Kidney (tissue), 22 donors: ENCODE measurements at places on chromosomes 7 and 10. TPM values are rescaled to one million over a fixed set of nuclear protein-coding genes. Genes with fewer than 3 reads are reported as not detected.

GRCh38 chr7:106731646-106732444, 70.9 kb upstream of the CCDC71L start:
- H3K27me3 ChIP-seq = no peaks in the 10 kb centered on the region
- no peak for DNase-seq
- H3K4me3 ChIP-seq = no peak overlapping the region
- H3K27ac ChIP-seq = no peak overlapping the region
- no peaks in the 10 kb centered on the region for H3K36me3 ChIP-seq

NUB1 gene
- 51.8 TPM for total RNA-seq

DNA sequence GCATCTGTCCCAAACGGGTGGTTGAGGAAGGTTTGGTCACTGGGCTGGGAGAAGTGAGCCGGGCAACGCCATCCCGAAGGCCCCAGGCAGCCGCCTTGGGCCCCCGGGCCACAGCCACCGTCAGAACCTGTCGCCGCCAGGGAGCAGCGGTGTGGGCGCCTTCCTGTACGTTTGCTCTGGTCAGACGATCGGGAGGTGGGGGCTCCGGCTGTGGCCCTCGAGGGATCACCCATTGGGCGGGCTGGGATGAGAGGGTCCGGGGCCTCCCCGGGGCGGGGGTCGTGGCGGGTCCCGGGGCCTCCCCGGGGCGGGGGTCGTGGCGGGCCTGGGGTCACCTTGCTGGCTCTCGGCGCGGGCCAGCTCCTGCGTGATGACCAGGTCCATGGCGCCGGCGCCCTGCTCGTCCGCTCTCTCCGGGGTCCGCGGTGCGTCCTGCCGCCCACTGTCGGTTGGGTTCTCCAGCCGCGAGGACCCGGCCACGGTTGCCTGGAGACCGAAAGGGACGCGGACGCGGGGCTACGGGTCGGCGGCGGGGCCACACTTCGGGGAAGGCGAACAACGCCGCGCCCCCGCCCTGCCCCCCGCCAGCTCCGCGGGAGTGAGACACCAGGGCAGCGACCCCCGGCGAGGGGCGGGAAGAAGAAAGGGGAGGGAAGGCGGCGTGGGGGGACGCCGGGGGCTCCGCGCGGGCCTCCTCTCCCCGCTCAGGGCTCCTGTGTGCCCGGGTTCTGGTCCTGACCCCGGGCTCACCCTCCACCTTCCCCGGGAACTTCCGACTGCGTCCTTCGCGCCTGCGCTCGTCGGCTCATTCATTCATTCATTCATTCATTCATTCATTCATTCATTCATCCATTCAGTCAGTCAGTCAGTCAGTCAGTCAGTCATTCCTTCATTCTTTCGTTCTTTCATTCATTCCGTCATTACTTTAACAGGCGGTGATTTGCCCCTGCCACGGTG, at the start of gene CFAP46:
TSS of gene CFAP46 (minus strand) at position 470 of the 957 bp plus-strand sequence. CDS start at position 384, 86 bp downstream.
- no peaks in the 10 kb centered on the region for H3K27me3 ChIP-seq
- peak within 1 kb of the TSS; percentile 56 for H3K4me3 ChIP-seq
- H3K4me1 ChIP-seq = peaks cover 3% of the 10 kb centered on the region
- no peaks in the 10 kb centered on the region for H3K36me3 ChIP-seq
- peak; percentile 89 for DNase-seq
- H3K27ac ChIP-seq = no peak within 1 kb of the TSS

GRCh38 chr7:156836443-156836842, 56.5 kb downstream of the LMBR1 start:
- peaks cover 8% of the 10 kb centered on the region for H3K36me3 ChIP-seq
- no peak for DNase-seq
- H3K4me1 ChIP-seq = no peaks in the 10 kb centered on the region
- H3K27me3 ChIP-seq = no peaks in the 10 kb centered on the region
- no peak overlapping the region for H3K4me3 ChIP-seq

GRCh38 chr10:75971402-75972211, 540.2 kb downstream of the LRMDA start:
- no peak overlapping the region for H3K4me3 ChIP-seq
- no peaks in the 10 kb centered on the region for H3K36me3 ChIP-seq
- no peaks in the 10 kb centered on the region for H3K4me1 ChIP-seq
- DNase-seq = no peak
- no peak overlapping the region for H3K27ac ChIP-seq

BRAT1 gene
- total RNA-seq = 23.7 TPM

- H3K27ac ChIP-seq = no peak overlapping the region
- H3K4me3 ChIP-seq = no peak overlapping the region
- H3K4me1 ChIP-seq = no peaks in the 10 kb centered on the region
- no peaks in the 10 kb centered on the region for H3K27me3 ChIP-seq
Observed at GRCh38 chr7:101644879-101645278, 15.8 kb upstream of the MYL10 start.

DNA sequence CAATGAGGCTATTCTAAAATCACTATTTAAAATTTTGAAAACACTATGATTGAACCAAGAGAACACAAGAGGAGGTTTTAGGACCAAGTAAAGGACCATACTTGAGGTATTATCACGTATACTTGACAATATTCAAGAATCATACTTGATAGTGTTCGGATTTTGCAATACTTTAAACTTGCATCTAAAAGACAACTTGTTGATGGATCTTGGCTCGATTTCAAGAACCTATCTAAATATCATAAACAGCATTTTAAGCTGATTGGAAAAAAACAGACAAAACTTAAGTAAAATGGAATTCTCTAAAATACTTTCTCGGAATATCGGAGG, 1.3 kb downstream of the NAMPT start:
- H3K27me3 ChIP-seq = no peaks in the 10 kb centered on the region
- peaks cover 4% of the 10 kb centered on the region for H3K4me1 ChIP-seq
- DNase-seq = no peak
- H3K27ac ChIP-seq = peak overlapping the region; percentile 98
- peak overlapping the region; percentile 79 for H3K4me3 ChIP-seq
- no peaks in the 10 kb centered on the region for H3K36me3 ChIP-seq

- H3K27me3 ChIP-seq = no peaks in the 10 kb centered on the region
- peak; percentile 47 for DNase-seq
- peak overlapping the region; percentile 75 for H3K27ac ChIP-seq
Observed at GRCh38 chr7:47535035-47535703, 46.7 kb downstream of the TNS3 start.

DNA sequence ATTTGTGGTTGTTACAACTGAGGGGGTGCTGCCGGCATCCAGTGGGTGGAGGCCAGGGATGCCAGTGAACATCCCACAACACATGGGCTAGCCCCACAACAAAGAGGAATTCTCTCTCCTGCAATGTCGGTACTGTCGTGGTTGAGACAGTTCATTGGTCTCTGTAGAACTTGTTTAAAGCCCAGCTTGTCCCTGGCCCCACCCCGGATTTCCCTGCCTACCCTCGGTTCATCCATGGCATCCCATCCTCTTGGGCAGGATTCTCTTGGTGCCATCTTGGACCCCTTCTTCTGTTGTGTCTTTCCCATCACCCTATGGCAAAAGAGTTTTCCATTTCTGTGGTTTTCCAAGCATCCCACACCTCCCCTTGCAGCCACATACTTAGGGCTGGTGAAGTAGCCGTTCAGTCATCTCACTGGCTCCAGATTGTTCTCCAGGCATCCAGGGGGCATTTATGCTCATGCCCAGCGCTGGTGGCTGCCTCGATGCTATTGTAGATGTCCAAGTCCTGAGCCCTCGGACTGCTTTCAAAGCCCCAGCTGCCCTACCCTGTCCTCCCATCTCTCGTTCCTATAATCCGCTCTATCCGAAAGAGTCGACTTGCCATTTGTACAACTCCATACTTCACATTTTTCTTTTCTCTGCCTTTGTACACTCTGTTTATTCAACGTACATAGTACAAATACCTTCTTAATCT, 39.2 kb downstream of the MGMT start:
- no peaks in the 10 kb centered on the region for H3K36me3 ChIP-seq
- no peaks in the 10 kb centered on the region for H3K27me3 ChIP-seq
- no peak for DNase-seq
- H3K27ac ChIP-seq = no peak overlapping the region
- no peaks in the 10 kb centered on the region for H3K4me1 ChIP-seq

DNA sequence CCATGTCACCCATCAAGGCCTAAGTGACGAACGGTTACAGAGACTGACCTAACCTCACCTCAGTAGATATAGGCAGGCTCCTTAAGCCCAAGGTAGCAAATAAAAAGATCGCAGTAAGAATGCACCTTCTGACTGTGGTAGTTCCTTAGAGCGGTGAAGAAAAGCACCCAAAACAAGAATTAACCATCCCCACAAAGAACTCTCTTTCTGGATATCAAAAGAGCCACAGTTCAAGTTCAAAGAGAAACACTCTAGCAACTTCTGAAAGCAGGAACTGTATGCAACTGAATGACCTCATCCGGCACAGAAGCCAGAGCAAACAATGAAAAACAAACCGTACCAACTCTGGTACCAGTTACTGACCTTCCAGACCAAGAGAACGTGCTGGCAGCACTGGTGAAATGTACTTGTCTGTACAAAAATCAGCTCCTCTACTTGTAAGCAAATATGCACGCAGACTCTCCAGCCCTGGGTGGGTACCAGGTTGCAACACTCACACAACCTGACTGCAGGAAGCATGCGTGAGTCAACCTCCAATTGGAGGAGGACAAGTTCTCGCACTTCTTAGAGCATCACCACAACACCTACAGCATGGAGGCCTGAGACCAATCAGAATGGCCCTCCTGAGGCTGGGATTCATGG, 202.7 kb downstream of the FAM107B start:
- H3K4me1 ChIP-seq = no peaks in the 10 kb centered on the region
- no peaks in the 10 kb centered on the region for H3K27me3 ChIP-seq
- H3K27ac ChIP-seq = no peak overlapping the region
- no peak overlapping the region for H3K4me3 ChIP-seq
- DNase-seq = no peak
